ENCODE measurements at places on chromosomes 6 and 20.

- DNase-seq, result no peak
Observed at GRCh38 chr20:50797142-50797541, 2.3 kb downstream of the BCAS4 start.

- DNase-seq, result no peak
Observed at GRCh38 chr6:129966125-129966524, 52.3 kb upstream of the L3MBTL3 start.

- DNase-seq, result no peak
Observed at GRCh38 chr6:5968817-5969734, 37.6 kb downstream of the NRN1 start.

DNA sequence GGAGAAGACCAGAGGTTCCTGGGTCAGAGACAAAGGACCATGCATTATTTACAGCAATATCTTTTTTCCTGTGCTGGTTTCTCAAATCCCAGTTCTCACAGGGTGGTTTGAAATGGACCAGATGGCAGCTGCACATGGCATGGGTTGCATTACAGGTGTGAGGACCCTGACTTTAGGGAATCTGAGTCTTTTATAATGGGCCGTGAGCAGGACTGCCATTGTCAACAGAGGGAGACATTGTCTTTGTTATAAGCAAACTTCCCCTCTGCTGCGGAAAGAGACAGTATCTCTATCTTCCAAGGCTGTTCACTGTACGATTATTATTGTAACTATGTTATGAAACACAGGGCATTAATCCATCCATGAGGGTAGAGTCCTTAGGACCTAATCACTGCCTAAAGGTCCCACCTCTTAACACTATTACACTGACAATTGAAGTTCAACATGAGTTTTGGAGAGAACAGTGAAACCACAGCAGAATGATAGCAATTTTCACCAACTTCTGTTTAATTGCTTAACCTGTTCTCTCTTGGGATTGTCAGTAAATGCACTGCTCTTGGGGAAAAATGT, 156.1 kb upstream of the AGPAT4 start:
- no peak for DNase-seq

GRCh38 chr6:146515212-146515611, 28.4 kb upstream of the RAB32 start:
- DNase-seq, result no peak

GRCh38 chr6:80129485-80129884, 23.0 kb downstream of the BCKDHB start:
- DNase-seq, result no peak

DNA sequence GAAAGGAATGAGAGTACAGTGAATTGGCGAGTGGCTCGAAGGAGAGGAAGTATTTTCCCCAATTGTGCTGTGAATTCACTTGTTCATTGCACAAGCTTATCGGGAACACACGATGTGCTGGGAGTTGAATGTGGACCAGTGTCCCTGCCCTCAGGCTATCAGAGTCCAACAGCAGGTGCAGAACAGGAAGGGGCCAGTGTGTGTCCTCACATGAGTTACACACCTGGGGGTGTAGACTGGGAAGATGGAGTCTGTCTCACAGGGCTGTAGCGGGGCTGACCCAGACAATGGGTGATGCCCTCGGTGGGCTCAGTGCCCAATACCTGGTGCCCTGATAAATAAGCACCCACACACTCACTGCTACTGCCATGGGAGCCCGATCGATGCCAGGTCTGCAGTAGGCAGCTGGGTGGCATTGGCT, 14.4 kb downstream of the DUSP22 start:
- no peak for DNase-seq

DNA sequence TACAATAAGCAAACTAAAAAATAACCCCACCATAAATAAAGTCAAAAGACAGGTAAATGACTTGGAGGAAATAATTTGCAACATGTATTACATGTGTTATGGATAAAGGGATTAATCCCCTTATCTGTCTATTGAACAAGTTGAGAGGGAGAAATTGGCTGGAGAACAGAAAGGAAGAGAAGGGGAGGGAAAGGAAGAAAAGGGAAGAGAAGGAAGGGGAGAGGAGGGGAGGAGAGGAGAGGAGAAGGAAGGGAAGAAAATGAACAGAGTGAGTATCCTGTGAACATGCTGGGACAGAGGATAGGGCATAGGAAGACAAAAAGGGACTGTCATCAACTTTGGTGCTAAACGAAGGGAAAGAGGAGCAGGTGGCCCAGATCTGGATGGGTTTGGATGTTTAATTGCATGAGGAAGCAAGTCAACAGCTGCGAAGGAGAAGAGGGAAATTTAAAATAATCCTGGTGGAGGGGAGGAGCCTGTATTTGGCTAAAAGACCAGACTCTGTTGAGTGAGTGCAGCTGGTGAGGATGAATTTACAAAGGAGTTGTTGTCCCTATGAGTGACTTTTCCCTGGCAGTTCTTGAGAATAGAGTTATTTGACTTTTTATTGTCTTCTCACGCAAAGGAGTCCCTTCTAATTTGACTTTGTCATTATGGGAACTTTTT, 14.2 kb upstream of the SHLD1 start:
- DNase-seq, result no peak

DNA sequence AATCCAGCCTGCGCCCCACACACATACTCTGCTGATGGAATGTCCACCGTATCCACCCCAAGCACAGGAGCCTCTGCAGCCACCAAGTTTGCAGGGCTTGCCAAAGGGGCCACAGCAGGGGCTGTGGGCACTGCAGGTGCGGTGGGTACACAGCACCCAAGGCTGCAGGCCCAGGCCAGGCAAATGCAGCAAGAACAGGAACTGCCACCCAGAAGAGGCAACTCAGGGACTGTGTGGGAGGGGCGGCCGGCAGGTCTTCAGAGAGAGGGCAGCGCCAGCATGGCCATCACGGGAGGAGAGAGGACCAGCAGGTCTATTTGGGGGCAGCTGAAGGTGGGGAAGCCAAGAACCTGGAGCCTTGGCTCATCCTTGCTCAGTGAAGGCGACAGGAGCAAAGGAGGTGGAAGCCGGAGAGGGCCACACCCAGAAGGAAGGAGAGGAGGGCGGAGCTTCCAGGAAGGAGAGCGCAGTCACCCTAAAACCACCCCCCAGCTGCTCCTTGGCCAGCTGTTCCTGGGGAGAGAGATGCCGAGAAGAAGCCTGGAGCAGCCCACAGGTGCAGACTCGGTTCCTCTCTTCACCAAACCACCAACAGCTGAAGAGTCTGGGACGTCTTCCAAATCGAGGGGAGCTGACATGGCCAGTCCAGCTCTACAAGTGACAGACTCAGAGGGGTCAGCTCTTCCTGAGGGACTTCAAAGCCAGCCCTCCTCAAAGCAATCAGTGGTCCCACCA, 265.1 kb upstream of the CDYL start:
- DNase-seq, result no peak

DNA sequence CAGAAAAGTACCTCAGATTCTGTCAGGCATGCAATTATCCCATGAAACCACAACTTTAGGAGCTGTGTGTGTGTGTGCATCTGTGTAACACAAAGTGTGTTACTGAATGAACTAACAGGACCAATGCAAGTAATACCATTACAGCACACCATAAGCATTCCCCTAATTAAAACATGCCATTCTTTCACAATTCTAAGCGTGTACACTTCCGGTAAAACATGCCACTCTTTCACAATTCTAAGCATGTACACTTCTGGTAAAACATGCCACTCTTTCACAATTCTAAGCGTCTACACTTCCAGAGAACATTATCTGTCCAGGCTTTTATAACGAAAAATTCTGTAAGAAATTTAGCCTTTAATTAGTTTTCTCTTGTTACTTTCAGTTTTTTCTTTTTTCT, 238.2 kb downstream of the GMDS start:
- no peak for DNase-seq

DNA sequence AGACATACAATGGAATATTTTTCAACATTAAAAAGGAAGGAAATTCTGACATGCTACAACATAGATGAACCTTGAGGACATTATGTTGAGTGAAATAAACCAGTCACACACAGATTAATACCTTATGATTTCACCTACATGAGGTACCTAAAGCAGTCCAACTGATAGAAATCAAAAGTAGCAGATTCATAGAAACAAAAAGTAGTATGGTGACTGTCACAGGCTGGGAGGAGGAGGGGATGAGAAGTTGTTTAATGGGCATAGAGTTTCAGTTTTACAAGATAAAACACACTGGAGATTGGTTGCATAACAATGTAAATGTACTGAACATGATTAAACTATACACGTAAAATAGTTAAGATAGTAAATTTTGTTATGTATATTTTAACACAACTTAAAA, 48.5 kb upstream of the OLIG3 start:
- DNase-seq, result no peak

GRCh38 chr6:65546894-65547293, 160.1 kb downstream of the EYS start:
- DNase-seq, result no peak

DNA sequence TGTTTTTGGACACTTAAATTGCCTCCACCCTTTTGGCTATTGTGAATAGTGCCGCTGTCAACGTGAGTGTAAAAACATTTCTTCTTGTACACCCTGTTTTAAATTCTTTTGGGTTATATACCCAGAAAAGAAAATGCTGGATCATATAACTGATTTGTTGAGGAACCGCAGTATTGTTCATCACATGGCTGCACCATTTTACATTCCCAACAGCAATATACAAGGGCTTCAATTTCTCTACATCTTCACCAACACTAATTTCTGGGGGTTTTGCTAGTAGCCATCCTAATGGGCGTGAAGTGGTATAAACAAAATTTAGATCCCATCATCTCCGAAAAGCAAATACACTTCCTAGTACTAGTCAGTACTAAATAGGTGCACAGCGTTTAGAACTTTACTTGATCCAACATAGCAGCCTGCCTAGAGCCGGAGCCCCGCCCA, 579 bp upstream of the BPHL start:
- no peak for DNase-seq

DNA sequence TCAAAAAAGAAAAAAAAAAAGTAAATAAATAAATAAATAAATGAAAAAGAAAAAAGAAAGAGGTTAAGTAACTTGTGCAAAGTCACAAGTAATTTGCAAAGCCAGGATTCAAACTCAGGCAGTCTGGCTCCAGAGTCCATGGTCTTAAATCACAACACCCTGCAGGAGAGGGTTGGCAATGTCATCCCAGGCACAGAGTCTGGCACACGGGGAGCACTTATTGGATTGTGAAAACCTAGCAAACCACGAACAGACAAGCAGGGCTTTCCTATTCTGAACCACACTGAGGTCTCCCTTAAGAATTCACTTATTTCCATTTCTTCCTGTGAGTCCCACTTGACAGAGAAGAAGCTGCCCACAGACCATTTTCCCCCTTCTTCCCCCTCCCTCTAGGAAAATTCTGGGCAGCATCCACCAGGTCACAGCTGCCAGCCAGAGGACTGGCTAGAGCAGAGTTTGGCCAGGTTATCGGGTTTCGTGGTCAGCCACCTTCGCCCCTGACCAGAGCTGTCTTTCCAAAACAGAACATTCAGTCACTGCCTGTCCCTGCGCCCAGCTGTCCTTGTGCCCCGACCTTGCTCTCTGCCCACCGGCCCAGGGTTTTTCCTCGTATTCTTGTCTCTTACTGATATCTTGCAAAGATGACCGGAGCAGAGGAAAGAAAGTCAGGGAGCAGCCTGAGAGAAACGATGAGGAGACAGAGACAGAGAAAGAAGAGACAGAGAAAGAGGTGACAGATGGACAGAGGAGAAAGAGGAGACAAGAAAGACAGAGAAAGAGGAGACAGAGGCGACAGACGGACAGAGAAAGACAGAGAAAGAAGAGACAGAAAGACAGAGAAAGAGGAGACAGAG, 106.4 kb upstream of the PTPN1 start:
- no peak for DNase-seq

- no peak for DNase-seq
Observed at GRCh38 chr6:2378891-2379652, 133.7 kb upstream of the GMDS start.

- peak; percentile 65 for DNase-seq
Observed at GRCh38 chr6:7640607-7641577, 50.9 kb downstream of the SNRNP48 start.

GRCh38 chr6:57021086-57021720, 25.3 kb upstream of the KIAA1586 start:
- DNase-seq, result peak; percentile 50

DNA sequence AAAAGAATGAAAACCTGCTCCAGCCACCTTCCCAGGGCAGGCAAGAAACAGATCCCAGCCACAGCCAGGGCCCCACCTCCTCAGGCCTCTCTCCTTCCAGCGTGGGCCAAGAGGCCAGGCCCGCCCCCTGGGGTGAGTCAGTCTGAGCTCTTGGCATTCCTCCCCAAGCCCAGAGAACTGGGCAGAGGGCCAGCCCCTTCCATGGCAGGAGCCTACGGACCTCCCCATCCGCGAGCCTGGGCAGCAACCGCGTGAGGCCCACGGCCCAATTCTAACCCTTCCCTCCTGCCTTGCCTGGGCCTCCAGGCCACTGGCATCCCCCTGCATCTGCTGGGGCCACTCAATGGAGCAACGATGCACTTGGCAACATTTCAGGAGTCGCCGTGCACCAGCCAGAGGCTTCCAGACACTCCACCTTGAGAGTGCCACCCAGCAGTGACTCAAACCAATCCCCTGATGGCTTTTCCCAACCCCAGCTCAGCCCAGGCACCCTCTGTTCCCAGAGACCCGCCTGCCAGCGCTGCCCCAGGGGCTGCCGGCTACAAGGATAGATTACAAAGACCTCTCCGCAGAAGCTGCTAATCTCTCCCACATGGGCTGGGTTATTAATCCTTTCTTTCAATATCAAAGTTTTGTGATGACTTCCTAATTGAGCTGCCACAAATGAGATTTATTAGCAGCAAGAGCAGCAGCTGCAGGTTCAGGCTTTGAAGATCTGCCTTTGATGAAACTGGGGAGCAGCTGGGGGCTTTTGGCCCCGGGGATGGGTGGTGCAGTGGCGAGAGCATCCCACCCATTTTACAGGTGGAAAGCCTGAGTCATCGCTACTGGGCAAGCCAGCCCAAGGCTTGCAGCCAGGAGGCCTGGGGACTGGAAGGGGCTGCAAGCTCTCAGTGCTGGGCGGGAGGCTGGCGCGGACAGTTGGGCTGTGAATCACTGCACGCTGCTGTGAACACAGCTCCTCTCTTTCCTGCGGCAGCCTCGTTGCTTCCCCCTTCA, 85.7 kb downstream of the NFATC2 start:
- DNase-seq, result peak; percentile 93

GRCh38 chr6:81755551-81755950, 3.1 kb upstream of the TENT5A start:
- DNase-seq, result no peak

DNA sequence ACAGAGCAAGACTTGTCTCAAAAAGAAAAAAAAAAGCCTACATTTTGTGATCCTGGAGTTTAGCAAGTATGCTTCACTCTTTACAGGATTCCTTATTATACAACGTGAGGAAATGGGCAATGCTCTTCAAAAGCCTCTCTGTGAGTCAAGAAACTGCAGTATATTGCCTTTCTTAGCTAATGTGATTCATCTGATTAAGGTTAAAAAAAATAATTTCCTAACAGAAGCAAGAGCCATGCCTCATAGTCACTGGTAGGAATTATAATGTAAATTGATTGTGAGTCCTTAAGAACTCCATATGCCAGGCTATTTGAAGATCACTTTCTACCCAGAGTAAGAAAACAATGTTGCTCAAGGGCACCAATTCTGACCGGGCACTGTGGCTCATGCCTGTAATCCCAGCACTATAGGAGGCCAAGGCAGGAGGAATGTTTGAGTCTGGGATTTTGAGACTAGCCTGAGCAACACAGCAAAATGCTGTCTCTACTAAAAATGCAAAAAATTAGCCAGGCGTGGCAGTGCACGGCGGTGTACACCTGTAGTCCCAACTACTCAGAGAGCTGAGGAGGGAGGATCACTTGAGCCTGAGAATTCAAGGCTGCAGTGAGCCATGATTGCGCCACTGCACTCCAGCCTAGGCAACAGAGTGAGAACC, 43.3 kb downstream of the SLC26A8 start:
- no peak for DNase-seq

GRCh38 chr6:27970444-27970843, 13.4 kb downstream of the OR2B6 start:
- no peak for DNase-seq

All from hepatocyte (in vitro differentiated cells).